ENCODE measurements at places on chromosomes 6 and 20. TPM values are rescaled to one million over a fixed set of nuclear protein-coding genes. Genes with fewer than 3 reads are reported as not detected.

The RSPH9 gene
- 0.41 TPM for total RNA-seq

The BPIFA1 gene
- 109 TPM for total RNA-seq

DNA sequence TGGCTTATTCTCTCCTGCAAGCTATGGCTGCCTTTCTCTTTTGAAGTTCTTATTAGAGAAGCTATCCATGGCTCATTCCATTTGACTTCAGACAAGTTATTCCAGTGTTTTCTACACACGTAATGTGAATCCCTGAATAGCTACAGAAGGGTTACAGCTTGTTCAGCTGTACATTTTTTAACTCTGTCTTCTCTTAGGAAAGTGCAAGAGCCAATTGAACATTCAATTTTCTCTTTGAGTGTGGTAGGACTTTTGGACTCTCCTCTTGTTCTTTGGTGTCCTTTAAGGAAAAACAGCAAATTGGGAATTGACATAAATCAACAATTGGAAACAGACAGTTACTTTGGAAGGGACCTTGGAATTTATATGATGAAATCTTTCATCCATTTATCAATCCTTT, 125.8 kb downstream of the EPM2A start:
- no peak for DNase-seq

DNA sequence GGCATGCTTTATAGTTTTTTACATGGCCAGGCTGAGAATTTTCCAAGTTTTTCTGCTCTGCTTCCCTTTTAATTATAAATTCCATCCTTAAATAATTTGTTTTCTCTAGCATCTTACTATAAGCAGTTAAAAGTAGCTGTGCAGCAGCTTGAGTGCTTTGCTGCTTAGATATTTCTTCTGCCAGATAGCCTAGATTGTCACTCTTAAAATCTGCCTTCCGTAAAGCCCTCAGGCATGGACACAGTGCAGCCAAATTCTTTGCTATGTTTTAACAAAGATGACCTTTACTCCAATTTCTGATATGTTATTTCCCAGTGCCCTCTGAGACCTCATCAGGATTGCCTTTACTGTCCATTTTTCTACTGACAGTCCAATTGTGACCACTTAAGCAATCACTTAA, 92.6 kb upstream of the SGK1 start:
- DNase-seq: no peak

DNA sequence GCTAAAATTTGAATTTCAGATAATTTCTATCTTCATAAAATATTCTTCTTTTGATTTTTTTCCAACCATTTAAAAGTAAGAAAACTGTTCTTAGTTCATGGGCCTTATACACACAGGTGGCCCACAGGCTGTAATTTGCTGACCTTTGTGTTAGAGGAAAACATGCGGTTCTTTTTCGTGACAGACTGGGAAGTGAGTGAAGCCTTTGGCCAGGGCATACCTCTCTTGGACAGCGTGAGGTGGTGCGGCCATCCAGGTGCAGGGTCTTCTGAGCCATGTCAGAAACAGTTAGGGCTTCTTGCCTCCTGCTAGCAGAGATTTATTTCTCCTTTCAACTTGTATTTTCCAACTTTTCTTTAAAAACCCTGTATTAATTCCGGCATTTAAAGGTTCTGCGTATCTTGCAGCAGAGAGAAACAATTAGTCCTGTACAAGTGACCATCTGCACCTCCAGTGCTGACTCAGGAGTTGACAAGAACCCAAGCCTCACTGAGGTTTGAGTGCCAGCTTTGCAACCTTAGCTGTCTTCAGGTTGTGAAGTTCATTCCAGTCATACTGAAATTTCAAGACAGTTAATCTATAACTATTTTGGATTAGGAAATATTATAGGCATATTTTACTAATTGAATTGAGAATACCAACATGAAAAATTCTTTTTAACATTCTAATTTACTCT, 177.8 kb downstream of the LY86 start:
- DNase-seq: no peak

DNA sequence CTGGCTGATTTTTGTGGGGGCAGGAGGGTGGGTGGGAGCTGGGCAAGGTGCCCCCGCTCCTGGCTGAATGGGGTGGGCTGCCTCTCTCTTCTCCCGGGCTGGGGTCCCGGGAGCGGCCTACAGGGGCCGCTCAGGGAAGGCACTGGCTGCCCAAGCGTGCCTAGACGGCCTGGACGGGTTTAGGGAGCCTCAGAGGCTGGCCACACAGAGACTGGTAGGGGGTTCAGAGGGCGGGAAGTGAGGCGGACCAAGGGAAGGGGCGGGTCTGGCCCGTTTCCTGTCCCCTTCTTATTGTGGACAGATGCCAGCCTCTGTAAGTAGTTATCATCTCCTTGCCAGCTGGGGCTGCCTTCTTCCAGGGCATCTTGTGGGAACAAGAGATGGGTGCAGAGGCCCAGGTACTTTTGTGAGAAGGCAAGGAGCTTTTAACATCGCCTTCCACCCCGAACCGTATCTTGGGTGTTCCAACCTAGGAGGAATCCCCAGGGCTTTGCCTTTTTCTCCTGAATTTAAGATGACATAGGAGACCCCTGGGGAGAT, 437 bp downstream of the CD40 start:
- DNase-seq: no peak

The CTAGE9 gene
- not detected for total RNA-seq

The EPB41L2 gene
- total RNA-seq: 208 TPM

DNA sequence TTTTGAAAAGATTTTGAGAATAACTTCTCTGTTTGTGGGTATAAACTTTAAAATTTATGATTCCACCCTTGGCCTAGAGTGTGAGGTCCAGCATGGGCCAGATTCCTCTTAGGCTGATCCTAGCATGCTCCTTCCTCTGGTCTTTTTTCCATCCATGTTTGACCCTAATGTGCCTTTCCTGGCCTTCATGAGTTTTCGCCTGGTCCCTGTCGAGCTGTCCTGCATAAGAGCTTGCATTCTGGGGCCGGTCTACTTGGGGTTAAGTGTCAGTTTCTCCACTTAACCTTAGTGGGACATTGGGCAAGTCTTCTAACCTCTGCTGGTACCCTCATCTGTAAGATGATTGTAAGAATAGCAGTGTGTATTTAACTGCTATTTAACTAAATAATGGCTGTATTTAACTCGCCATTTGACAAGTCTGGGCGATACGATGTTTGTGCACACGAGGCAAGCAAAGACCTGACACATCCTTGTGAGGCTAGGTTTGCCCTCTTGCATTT, 40.7 kb upstream of the TAGAP start:
- no peak for DNase-seq

DNA sequence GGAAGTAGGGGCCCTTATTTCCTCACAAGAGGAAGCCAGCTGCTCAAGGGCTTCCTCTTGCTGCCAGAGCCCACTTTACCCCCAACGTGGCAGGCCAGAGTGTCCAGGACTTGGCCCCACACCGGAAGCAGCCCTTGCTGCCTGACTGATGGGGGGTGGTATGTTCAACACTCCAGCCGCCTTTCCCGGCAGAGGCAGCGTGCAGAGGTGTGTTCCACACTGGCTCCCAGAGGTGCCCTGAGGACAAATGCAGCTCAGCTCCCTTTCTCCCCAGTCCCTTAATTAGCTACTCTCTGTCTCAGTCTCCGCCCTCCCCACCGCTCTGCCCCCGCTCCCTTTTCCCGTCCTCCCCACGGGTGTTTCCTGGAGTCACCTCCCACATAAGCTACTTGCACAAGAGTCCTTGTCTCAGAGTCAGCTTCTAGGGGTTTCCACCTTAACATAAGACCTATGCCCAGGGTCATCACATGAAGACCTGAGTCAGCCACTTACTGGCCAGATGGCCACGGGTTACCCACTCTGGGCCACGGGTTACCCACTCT, 61.7 kb upstream of the SHLD1 start:
- no peak for DNase-seq

GRCh38 chr6:157747370-157747769, 75.7 kb upstream of the SNX9 start:
- no peak for DNase-seq

The TRERF1 gene
- 7.1 TPM for total RNA-seq

- no peak for DNase-seq
Measured at GRCh38 chr20:34458631-34459030, 57.6 kb upstream of the DYNLRB1 start.

The RALGAPB gene
- 38.5 TPM for total RNA-seq

The SLC16A10 gene
- total RNA-seq: 32.2 TPM

The PRL gene
- not detected for total RNA-seq

The MOXD1 gene
- total RNA-seq: 17.6 TPM

GRCh38 chr6:29236634-29237033, 64.9 kb upstream of the OR14J1 start:
- no peak for DNase-seq

GRCh38 chr6:16184129-16184528, 54.3 kb upstream of the GMPR start:
- no peak for DNase-seq

DNA sequence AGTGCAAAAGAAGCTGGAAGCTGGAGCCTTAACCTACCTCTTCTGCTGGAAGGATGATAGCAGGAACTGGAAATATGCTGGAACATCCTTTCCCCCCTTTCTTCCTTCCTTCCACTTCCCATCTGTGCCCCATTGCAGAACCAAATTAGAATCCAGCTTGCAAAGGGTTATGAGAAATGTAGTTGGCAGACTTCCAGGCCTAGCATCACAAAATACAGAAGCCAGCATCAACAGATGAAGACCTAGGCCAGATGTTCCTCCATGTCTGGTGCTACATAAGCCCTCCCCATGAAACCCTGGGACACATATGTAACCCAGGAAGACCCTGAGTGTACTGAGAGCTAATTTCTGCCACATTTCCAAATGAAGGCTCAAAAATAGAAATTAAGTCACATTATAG, 40.0 kb upstream of the TFAP2B start:
- no peak for DNase-seq

The ABHD16B gene
- total RNA-seq: not detected

All from tongue (tissue), 3 donors.